ENCODE measurements at places on chromosomes 3 and 15. TPM values are rescaled to one million over a fixed set of nuclear protein-coding genes. Genes with fewer than 3 reads are reported as not detected.

OIP5 gene
- 21.4 TPM for total RNA-seq

AHSG gene
- not detected for total RNA-seq

SLC28A2 gene
- total RNA-seq: not detected

SH3BP5 gene
- 5.2 TPM for total RNA-seq

GOLIM4 gene
- 20.5 TPM for total RNA-seq

SLC12A1 gene
- total RNA-seq: not detected

TTC23 gene
- total RNA-seq: 14.5 TPM

TF gene
- not detected for total RNA-seq

PLSCR2 gene
- not detected for total RNA-seq

TNFSF10 gene
- 0.12 TPM for total RNA-seq

FETUB gene
- not detected for total RNA-seq

ZDHHC19 gene
- not detected for total RNA-seq

SERINC4 gene
- total RNA-seq: 0.12 TPM

GNB4 gene
- total RNA-seq: 21.6 TPM

PEX5L gene
- not detected for total RNA-seq

SLC6A11 gene
- total RNA-seq: not detected

NSMCE3 gene
- total RNA-seq: 12.2 TPM

DNAJB11 gene
- 60.4 TPM for total RNA-seq

FBLN2 gene
- total RNA-seq: not detected

TNFAIP8L3 gene
- total RNA-seq: not detected

PRR20G gene
- not detected for total RNA-seq

TGM4 gene
- not detected for total RNA-seq

ARPC4 gene
- 80.9 TPM for total RNA-seq

PIERCE2 gene
- total RNA-seq: 38.2 TPM

GOLGA6B gene
- total RNA-seq: not detected

HHATL gene
- total RNA-seq: not detected

MINAR1 gene
- total RNA-seq: 0.84 TPM

LMLN gene
- 3.2 TPM for total RNA-seq

TRPM1 gene
- not detected for total RNA-seq

MKRN3 gene
- total RNA-seq: not detected

Measured in NCI-H460 (cell line).